ENCODE measurements at places on chromosomes 1 and 21. TPM values are rescaled to one million over a fixed set of nuclear protein-coding genes. Genes with fewer than 3 reads are reported as not detected.

DNA sequence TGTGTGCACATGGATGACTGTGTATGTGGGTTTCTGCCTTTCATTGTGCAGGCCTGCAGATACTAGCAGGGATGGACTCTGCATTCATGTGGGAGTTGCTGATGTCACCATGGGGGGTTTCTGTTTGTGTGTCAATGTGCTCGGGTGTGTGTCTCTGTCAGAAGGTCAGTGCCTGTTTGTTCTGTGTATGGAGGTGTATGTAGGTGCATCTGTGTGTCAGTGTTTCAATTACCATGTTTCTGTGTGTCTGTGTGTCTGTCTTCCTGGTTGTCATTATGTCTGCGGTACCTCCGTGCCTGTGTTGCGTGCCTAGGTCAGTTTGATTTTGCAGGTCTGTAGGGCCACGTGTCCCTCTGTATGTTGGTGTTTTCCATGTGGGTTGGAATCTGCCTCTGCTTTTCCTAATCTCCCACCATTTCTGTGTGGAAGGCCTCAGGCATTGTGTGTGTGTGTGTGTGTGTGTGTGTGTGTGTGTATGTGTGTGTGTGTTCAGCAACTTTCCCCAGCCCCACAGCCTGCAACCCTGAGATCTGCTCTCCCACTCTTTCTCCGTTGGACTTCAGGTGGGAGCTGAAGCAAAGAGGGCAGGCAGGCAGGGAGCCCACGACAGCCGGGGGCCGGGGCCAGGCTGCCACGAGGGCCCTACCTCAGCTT is 36.7 kb upstream of the WASF2 start:
- no peak for DNase-seq

The CDC42SE1 gene
- total RNA-seq = 76.6 TPM

- no peak for DNase-seq
Observed at GRCh38 chr1:59291561-59291960, 5.3 kb upstream of the FGGY start.

- DNase-seq = no peak
Observed at GRCh38 chr1:103788377-103788776, 38.7 kb downstream of the AMY1C start.

GRCh38 chr1:201095581-201095980 is 16.6 kb downstream of the CACNA1S start:
- no peak for DNase-seq

GRCh38 chr1:203036135-203036534 is 9.8 kb downstream of the PPFIA4 start:
- DNase-seq = no peak

DNA sequence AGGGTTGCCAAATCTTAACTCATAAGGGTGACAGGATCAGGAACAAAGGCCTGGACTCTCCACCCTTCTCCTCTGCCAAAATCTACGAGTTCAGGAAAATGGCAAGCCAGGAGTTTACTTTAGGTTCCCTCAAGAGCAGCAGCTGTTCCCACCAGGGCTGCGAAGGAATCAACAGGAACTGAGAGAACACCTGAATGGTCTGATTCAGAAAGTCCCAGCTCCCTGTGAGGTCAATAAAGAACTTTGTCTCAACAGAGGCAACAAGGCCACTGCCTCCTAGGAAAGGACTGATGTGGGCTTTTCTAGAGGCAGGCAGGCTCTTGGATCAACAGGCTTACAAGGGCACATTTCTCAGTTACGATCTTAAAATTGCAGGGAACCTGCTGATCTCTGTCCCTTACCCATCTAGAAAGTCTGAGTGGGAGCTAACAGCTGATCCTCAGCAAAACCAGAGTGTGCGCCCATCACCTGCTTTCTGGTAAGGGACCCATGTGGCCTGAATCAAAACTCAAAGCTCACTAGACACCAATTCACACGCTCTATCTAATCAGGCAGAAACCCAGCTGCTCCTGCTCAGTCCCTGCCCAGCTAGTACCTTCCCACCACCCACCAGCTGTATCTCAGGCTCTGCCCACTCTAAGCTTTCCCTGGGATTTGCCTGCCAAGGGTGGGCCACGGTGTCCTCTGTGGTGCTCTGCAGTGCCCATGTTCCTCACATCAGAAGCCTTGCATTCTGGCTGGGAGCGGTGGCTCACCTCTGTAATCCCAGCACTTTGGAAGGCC is 83.1 kb downstream of the CAPZB start:
- DNase-seq = no peak

GRCh38 chr1:172662464-172663109 is 3.7 kb downstream of the FASLG start:
- DNase-seq = no peak

The SLFNL1 gene
- not detected for total RNA-seq

GRCh38 chr1:159066108-159066507 is 10.5 kb downstream of the AIM2 start:
- DNase-seq = no peak

The METTL13 gene
- total RNA-seq = 21.4 TPM

DNA sequence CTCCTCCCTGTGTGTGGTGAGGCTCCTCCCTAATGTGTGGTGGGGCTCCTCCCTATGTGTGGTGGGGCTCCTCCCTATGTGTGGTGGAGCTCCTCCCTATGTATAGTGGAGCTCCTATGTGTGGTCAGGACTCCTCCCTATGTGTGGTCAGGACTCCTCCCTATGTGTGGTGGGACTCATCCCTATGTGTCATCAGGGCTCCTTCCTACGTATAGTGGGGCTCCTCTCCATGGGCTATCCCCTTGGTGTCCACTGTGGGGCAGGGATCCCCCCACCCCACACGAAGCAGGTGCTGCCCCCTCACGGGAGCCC is 29.6 kb downstream of the PRSS38 start:
- no peak for DNase-seq

DNA sequence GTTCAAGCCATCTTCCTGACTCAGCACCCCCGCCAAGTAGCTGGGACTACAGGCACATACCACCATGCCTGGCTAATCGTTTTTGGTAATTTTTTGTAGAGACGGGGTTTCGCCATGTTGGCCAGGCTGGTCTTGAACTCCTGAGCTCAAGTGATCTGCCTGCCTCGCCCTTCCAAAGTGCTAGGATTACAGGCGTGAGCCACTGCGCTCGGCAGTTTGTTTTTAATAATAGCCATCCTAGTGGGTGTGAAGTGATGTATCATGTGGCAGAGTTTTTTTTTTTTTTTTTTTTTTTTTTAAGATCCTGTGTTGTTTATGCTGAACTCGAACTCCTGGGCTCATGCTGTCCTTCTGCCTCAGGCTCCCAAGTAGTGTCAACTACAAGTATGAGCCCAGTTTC is 51.8 kb downstream of the SPEN start:
- no peak for DNase-seq

DNA sequence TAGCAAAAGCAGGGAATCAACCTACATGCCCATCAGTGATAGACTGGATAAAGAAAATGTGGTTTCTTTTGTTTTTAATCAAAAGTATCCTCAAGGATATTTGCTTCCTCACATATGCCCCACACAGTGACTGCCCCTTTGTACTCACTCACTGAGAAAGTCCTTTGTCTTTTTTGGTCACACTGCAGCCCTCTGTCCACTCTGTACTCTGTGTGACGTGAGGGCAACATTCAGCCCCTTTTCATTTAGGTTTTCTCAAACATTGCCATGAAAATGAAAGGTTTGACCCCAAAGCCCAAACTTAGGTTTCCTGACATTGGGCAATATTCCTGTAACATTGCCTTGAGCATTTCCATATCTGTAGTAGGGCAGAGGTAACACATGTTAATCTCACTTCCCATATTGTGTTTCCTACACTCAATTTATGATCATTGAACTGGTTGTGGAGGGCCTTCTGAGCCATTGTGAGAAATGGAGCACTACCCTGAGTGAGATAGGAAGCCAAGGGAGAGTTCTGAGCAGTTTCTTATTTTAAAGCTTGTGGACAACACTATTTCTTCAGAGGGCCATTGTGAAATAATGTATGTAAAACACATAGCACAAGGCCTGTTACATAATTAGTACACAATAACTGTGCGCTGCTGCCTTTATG is 501.9 kb upstream of the C1orf87 start:
- no peak for DNase-seq
